ENCODE measurements at places on chromosomes 12 and 14.
A peak's percentile ranks its signal among the peaks of the same experiment; 100 is the strongest.

DNA sequence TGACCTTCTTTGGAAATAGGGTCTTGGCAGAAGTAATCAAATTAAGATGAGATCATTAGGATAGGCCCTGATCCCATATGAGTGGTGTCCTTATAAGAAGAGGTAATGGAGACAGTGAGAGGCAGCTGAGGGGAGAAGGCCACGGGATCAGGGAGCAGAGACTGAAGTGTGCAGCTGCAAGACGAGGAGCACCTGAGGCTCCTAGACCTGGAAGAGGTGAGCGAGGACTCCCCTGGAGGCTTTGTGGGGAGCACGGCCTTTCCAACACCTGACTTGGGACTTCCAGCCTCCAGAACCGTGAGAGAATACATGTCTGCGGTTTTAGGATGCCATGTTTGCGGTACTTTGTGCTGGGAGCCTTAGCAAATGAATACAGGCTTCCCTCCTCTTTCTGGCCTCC lies 37.5 kb downstream of the LRTM2 start:
- DNase-seq: no peak

DNA sequence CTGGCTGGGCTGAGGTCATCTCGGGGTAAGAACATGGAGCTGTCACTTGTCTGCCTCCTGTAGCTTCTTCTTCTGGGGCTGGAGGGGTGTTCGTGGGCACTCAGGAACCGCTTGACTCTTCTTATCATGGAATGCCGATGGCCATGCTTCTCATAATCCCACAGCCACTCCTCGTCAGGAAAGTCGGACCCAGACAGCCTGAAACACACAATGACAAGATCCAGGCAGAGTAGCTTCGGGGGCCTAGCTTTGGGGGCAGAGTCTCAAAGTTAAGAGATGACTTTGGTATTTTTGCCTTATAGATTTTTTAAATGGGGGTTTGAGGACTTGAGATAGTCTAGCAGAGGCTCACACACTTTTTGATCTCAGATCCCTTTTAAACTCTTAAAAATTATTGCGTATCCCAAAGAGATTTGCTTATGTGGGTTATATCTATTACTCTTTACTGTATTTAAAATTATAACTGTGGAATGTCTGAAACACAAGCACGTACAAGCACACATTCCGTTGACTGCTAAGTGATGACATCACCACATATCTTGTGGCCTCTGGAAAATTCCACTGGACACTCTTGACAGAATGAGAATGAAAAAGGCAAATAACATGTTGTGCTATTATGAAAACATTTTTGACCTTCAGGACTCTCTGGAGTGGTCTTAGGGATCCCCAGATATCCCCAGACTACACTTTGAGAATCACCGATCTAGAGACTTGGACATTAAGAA lies 43.3 kb downstream of the BEST3 start:
- no peak for DNase-seq

DNA sequence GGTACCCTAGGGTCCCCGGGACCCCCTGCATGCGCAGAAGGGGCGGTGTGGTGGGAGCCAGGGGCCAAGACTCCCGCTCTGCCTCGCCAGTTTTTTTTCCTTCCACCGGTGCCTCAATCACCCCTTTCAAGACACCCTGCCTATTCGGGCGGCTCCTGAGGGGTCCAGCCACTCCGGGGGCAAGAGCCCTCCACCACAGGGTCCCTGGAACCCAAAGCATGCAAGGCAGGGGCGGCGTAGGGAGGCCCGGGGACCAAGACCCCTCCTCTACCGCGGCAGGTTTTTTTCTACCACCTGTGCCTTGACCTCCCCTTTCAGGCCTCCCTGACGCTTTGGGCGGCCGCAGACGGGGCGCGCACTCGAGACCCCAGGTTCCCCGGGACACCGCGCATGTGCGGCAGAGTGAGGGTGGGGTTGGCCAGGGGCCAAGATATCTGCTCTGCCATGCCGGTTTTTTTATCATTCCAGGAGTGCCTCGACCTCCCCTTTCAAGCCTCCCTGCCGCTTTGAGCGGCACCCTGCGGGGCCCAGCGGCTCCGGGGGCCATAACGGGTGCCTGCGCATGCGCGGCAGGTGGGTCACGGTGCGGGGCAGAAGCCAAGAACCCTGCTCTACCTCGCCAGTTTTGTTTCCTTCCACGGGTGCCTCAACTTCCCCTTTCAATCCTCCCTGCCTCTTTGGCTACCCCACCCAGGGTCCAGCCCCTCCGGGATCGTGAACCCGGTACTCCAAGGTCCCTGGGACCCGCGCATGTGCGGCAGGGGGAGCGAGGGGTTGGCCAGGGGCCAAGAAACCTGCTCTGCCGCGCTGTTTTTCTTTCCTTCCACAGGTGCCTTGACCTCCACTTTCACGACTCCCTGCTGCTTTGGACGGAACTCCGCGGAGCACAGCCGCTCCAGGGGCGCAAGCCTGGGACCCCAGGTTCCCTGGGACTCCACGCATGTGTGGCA lies 328.1 kb downstream of the ALG10 start:
- DNase-seq: no peak

DNA sequence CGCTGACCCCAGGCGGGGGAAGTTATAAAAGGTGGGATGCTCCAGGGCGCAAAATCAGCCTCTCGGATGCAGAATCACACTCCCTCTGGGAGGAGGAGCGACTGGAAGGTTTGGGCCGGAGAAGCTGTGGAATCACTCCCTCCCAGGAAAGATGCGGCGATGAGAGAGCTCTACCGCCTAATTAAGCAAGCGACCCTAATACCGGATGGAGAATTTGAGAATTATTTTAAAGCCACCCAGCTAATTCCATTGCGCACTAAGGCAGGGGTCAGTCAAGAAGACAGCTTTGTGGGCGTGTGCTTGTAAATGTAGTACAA lies 1.9 kb downstream of the COL2A1 start:
- no peak for DNase-seq

- DNase-seq: no peak
Measured at GRCh38 chr14:69042787-69043444, 63.8 kb upstream of the ACTN1 start.

DNA sequence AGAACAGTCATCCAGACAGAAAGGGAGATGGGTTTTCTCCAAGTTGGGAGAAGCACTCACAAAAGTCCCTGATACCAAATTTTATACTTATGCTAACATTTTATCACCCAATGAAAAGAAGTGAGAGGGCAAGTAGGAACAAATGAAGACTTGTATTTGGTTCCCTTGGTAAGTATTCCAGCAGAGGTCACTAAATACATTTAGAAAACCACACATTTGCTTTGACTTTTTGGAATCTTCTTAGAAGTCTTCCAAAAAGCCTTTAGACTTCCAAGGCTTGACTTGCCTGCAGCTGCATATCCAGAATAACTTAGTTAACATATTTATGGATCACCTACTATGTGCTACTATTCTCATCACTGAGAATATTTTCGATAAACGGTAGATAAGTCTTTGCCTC lies 3.1 kb upstream of the GYS2 start:
- DNase-seq: no peak

- no peak for DNase-seq
Measured at GRCh38 chr14:78153064-78153341, 17.2 kb upstream of the NRXN3 start.

DNA sequence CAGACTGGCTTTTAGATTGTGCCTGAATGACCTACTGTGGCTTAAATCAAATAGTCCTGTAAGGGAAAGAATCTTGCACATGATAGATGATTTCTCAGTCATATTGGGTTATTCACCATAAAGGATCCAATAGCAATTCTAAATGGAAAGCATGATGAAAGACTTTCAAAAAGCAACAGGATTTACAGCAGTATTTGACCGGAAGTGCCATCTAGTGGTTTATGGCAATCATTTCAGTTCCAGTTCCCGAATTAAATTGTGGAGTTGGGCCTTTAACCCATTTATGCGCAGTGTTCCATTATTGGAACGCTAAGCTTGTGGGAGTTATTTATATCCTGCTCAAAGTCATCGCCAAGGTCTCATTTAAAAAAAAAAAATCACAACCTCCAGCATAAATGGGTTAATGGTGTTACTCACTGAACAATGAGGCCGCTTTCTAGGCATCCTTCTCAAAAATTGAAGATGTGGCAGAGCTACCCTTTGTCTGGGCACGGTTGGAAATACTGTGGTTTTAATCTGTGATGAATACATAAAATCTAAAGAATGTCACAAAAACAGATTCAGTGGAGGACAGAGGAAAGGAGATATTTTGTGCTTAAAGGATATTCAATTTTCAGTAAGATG lies 60.8 kb upstream of the REP15 start:
- no peak for DNase-seq

- DNase-seq: no peak
Measured at GRCh38 chr14:101441710-101442109, 119.6 kb upstream of the DIO3 start.

- no peak for DNase-seq
Measured at GRCh38 chr12:12890543-12891079, 751 bp upstream of the GPRC5A start.

DNA sequence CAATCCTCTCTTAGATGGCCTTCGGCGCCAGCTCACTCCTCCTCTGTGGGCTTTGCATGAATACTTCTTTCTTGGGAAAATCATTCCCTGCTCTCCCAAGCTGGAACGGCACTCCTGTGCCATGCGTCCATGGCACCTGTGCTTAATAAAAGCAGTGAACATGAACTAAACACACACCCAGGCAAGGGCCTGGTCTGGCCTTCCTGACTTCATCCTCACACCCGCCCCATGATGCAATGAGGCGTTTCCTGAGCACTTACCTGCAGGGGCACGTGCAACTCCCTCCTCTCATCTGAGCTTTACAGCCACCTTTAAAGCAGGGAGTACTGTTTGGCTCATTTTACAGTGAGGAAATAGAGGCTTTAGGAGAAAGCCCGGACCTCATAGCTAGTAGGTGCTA lies 219.8 kb downstream of the SLC41A2 start:
- no peak for DNase-seq

GRCh38 chr12:39103552-39104165 lies 198.3 kb upstream of the CPNE8 start:
- no peak for DNase-seq

- DNase-seq: no peak
Measured at GRCh38 chr12:3137268-3137781, 60.1 kb downstream of the TSPAN9 start.

GRCh38 chr12:54578778-54579177 lies 9.7 kb downstream of the PPP1R1A start:
- no peak for DNase-seq

DNA sequence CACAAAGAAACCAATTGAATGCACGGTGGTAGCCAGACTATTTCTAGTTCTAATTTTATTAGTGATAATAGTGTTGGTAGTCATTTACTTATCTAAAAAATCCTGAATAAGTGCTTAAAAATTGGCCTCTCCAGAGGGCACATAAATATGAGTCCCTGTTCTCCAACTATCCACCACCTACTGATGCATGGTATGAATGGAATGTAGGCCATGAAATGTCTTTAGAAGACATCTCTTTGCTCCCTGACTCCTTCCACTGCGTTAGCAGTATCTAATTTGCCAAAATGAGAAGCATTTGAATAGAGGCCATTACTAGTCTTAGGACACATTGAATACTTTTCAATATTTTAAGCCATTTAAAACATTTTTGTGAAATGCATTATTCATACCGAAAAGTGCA lies 261.7 kb downstream of the LRFN5 start:
- no peak for DNase-seq

DNA sequence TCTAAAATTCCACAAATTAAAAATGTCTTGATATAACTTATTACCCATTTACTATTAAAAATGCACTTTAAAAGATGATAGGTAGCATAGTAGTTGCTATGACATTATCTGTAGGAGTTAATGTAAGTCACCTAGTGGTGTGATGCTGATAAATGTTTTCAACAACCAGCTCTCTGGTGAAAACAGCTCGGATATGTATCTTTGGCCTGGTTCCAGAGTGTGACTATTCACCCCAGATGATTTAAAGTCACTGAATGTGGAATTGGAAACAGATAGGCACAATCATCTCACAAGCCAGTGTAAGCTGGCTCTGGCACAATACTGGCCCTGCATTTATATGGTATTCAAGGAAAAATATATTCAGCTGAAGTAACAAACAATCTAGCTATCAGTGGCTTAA lies 9.2 kb upstream of the CCDC196 start:
- no peak for DNase-seq

DNA sequence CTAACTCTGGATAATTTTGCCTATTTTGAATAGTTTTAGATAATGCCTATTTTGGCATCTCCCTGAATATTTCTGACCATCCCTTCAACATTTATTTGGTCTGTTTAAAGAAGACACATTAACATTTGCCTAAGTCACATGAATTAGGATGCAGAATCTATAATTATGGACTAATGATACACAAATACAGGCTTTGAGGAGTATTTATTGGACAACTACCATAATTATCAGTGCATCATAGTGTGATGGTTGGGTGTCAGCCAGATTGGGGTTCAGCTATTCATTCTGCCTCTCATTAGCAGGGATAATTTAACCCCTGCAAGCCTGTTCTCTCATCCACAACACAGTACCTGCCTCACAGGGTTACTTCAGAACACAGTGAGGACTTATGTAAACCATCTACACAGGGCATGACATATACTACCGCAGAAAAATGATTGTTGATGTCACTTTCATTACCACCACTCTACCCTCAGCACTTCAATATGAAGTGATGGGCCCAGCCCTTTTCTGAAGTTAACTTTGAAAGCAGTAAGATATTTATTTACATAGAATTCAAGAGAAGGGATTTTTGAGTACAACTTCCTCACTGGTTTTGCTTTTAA lies 14.4 kb downstream of the PRKCH start:
- DNase-seq: no peak

GRCh38 chr12:11500188-11500860 lies 105.0 kb upstream of the PRB2 start:
- peak; percentile 24 for DNase-seq

- no peak for DNase-seq
Measured at GRCh38 chr12:25884024-25884919, 74.2 kb upstream of the RASSF8 start.

DNA sequence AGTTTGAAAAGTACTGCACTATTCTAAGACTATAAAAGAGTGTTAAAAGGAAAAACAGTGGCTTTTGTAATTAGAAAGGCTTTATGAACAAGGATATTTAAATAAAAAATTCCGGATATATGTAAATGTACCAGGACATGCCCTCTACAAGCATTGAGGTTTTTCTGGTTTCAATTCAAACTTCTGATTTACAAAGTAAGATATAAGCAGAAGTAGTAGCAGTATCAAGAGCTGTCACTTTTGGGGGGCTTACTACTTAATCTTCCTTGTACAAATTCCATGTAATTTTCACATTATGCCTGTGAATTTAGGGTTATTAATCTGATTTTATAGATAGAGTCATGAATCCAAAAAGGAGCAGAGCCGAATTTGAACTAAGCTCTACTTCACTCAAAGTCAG lies 170.3 kb upstream of the ATP2B1 start:
- no peak for DNase-seq

- DNase-seq: no peak
Measured at GRCh38 chr12:12338527-12339168, 11.4 kb downstream of the MANSC1 start.

GRCh38 chr12:1829306-1829900 lies 9.0 kb downstream of the LRTM2 start:
- DNase-seq: no peak

DNA sequence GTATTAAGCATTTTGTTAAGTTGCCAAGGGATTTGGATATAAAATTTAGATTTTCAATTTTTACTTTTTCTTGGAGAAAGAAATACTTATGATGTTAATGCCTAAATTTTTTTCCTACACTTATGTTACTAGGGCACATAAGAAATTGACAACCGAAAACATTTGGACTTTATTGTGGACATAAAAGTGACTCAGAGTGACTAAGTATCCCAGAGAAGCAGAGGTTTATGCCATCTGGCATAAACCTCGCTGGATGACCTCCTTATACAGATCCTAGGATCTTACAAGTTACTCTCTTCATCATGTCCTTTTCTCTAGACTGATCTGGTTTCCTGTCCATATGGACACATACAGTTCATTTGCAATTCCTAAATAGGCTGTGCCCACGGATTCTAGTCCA lies 89.8 kb downstream of the RERG start:
- no peak for DNase-seq
